ENCODE measurements at places on chromosomes 5 and 9. TPM values are rescaled to one million over a fixed set of nuclear protein-coding genes. Genes with fewer than 3 reads are reported as not detected.

GRCh38 chr5:54722846-54723433 is 205.4 kb downstream of the SNX18 start:
- H3K27ac ChIP-seq = no peak overlapping the region
- no peak for DNase-seq
- no peak overlapping the region for H3K4me3 ChIP-seq
- H3K27me3 ChIP-seq = no peaks in the 10 kb centered on the region
- no peaks in the 10 kb centered on the region for H3K36me3 ChIP-seq

DNA sequence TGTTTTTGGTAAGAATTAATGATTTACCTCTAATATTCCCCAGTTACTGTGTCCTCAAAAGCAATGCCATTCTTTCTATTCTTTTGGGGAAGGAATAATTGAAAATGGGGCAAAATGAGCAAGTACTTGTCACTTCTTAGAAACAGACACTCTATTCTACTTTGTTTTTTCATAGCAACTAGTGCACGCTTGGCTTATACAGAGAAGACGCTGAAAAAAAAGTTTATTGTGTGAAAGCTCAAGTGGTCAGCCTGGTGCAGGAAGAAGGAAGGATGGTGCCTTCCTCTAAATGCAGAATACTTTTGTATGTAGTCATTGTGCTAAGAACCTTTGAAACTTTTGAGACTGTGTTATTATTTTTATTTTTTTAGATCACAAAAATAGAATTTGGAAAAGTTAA is 29.6 kb downstream of the ANKDD1B start:
- no peaks in the 10 kb centered on the region for H3K36me3 ChIP-seq
- DNase-seq = no peak
- no peaks in the 10 kb centered on the region for H3K4me1 ChIP-seq
- H3K4me3 ChIP-seq = no peak overlapping the region

GRCh38 chr5:6752236-6752635 is 39.0 kb downstream of the TENT4A start:
- no peak overlapping the region for H3K4me3 ChIP-seq
- no peak for DNase-seq
- no peak overlapping the region for H3K27ac ChIP-seq
- H3K4me1 ChIP-seq = no peaks in the 10 kb centered on the region

GRCh38 chr9:130010151-130010988 is 32.6 kb downstream of the FNBP1 start:
- no peaks in the 10 kb centered on the region for H3K27me3 ChIP-seq
- peak overlapping the region; percentile 12 for H3K27ac ChIP-seq
- DNase-seq = no peak
- H3K4me3 ChIP-seq = no peak overlapping the region
- H3K36me3 ChIP-seq = no peaks in the 10 kb centered on the region

DNA sequence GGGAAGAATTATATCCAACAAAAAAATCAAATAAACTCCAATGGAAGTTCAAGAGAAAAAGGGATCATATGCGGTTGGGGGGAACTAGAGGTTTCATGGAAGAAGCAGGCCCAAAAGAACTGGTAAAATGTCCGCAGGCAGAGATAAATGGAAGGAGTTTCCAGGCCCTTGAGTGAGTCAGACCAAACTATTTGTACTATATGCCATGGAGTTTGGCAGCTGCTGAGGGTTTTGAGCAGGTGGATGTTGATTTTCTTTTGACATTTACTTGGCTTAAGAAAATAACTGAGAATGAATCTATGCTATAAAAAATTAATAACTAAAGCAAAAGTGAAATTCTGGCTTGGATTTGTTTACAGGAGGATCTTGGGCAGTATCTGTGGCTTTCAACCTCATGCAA is 33.7 kb downstream of the MINAR2 start:
- no peak overlapping the region for H3K4me3 ChIP-seq
- DNase-seq = no peak
- no peaks in the 10 kb centered on the region for H3K27me3 ChIP-seq
- no peaks in the 10 kb centered on the region for H3K36me3 ChIP-seq

DNA sequence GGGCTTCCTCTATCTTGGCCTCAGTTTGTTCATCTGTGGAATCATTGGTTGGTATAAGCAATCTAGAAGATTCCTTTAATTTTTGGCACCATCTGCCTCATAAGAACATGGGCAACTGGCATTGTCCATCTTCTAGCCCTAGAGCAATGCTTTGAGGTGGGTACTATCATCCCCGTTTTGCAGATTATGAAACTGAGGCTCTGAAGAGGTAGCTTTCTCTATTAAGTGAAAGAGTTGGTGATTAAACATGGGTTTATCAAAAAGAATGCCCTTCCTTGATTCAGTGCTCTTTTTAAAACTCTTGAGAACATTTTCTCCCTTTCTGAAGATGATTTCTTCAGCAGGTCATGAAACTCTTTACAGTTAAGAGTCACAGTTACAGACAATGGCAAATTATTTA is 42.4 kb upstream of the TGFBR1 start:
- DNase-seq = no peak
- no peak overlapping the region for H3K4me3 ChIP-seq
- peaks cover 11% of the 10 kb centered on the region for H3K36me3 ChIP-seq
- no peaks in the 10 kb centered on the region for H3K4me1 ChIP-seq

DNA sequence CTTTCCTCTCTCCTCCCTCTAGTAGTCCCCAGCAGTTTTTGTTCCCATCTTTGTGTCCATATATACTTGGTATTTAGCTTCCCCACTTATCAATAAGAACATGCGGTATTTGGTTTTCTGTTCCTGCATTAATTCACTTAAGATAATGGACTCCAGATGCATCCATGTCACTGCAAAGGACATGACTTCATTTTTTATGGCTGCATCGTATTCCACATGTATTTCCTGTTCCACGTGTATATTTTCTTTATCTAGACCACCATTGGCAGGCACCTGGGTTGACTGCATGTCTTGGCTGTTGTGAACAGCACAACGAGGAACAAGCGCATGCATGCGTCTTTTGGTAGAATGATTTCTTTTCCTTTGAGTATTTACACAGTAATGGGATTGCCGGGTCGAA is 6.2 kb downstream of the ZNF79 start:
- DNase-seq = no peak
- peaks cover 4% of the 10 kb centered on the region for H3K4me1 ChIP-seq
- no peak overlapping the region for H3K27ac ChIP-seq
- no peak overlapping the region for H3K4me3 ChIP-seq
- no peaks in the 10 kb centered on the region for H3K27me3 ChIP-seq
- H3K36me3 ChIP-seq = peaks cover 38% of the 10 kb centered on the region

GRCh38 chr9:128626181-128626580 is 30.5 kb downstream of the DYNC2I2 start:
- H3K27ac ChIP-seq = no peak overlapping the region
- no peak for DNase-seq
- H3K4me3 ChIP-seq = no peak overlapping the region

DNA sequence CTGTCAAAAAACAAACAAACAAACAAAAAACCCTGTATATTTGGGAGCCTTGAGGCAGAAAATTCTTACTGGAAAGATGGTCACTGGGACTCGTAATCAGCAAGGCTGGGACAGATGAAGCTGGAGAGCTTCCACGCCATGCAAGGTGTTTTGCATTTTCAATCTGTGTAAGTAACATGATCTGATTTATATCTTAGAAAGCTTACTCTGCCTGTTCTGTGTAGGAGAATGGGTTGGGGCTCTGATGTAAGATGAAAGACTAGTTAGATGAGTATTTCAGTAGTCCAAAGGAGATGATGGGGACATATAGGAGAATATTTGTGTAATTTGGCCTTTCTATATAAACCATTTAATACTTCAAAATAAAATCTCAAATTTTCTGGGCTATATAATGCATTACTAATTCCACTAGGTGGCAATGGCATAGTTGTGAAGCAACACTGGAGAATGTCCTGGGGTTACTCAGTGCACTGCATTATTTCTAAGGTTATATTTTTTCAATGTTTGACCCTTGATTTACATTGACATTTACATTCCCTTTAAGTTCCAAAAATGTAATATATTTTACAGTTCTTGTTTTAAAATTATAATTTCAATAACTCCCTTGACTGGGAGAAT is 21.9 kb upstream of the FSD1L start:
- H3K27me3 ChIP-seq = no peaks in the 10 kb centered on the region
- H3K27ac ChIP-seq = no peak overlapping the region
- H3K4me1 ChIP-seq = no peaks in the 10 kb centered on the region
- no peak for DNase-seq
- H3K4me3 ChIP-seq = no peak overlapping the region

DNA sequence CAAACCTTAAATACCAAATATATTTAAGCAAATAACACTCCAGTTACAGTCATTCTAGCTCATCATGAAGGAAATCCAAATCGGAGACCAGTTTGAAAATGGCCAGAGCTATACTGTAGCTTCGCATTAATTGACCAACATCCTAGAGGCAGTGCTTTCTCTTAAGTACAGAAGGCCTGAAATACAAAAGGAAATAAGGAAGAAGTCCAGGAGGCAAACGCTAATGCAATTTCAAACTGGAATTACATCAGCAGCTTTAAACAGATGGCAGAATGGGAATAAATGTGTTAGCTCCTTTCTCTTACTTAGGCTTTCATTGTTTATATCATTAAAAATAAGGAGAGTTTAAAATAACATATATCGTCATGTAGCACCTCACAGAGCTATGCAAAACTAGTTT is 197.0 kb downstream of the SEC61B start:
- H3K27ac ChIP-seq = no peak overlapping the region
- no peaks in the 10 kb centered on the region for H3K36me3 ChIP-seq

GRCh38 chr5:76576450-76576849 is 46.8 kb downstream of the F2RL2 start:
- H3K27me3 ChIP-seq = no peaks in the 10 kb centered on the region
- no peak for DNase-seq
- H3K4me3 ChIP-seq = no peak overlapping the region

DNA sequence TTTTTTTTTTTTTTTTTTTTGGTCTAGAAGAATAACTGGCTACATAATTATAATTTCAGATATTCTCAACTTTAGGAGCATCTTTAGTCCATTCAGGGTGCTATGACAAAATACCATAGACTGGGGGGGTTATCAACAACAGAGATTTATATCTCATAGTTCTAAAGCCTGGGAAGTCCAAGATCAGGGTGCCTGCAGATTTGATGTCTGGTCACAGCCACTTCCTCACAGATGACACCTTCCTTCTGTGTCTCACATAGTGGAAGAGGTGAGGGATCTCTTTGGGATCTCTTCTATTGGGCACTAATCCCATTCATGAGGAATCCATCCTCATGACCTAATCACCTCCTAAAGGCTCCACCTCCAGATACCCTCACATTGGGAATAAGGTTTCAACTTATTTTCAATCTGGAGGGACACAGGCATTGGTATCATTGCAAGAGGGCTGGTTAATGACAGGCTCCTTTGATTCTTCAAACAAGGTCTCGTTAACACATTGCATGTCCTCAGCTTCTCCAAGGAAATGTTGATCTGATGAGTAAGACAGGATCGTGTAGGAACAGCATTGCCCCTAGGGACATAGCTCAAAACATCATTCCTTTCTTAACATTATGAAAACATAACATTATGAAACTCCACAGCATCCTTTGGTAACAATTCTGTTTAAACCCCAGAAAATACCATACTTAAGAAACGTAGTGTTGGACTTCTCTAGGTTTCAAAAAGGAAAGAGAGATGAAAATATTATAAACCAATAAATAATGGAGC is 372.4 kb downstream of the SEMA5A start:
- no peaks in the 10 kb centered on the region for H3K36me3 ChIP-seq
- H3K27me3 ChIP-seq = no peaks in the 10 kb centered on the region
- H3K4me3 ChIP-seq = no peak overlapping the region
- H3K27ac ChIP-seq = no peak overlapping the region
- no peaks in the 10 kb centered on the region for H3K4me1 ChIP-seq

GRCh38 chr5:132962429-132963021 is 909 bp downstream of the AFF4 start:
- H3K4me3 ChIP-seq = peak overlapping the region; percentile 88
- no peak for DNase-seq
- H3K27me3 ChIP-seq = no peaks in the 10 kb centered on the region
- peaks cover 7% of the 10 kb centered on the region for H3K4me1 ChIP-seq

- no peak overlapping the region for H3K4me3 ChIP-seq
- no peaks in the 10 kb centered on the region for H3K36me3 ChIP-seq
Observed at GRCh38 chr9:84139296-84140070, 158.9 kb downstream of the RMI1 start.

GRCh38 chr5:107486489-107486888 is 184.2 kb downstream of the EFNA5 start:
- H3K27ac ChIP-seq = no peak overlapping the region
- H3K36me3 ChIP-seq = no peaks in the 10 kb centered on the region
- H3K4me1 ChIP-seq = no peaks in the 10 kb centered on the region
- H3K4me3 ChIP-seq = no peak overlapping the region
- DNase-seq = no peak
- no peaks in the 10 kb centered on the region for H3K27me3 ChIP-seq

DNA sequence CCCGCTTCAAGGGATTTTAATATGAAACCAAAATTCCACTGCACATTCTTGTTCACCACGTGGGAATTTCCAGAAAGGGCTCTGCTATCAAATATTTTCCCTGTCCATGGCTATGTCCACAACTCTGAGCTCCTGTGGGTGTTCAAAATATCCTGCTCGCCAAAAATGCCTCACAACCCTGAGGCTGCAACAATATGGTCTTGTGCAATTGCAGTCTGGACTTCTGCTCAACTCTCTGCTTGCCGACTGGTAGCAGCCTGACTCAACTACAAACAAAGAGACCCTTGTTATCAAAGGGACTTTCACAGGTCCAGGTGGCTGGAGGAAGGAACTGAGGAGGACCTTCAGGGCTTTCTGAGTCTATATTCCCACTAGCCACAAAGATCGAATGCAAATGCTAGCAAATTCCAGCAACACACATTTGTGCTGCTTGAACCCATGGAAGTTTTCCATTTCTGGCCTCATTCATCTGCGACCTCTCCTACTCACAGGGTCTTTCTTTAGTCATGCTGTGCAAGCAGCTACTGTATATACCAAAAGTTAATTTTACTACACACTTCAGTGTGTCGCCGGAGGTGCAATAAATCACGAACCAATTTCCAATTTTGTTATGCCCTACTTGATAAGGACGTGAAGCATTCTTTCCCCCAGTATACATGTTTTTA is 169.2 kb upstream of the SLC30A5 start:
- H3K27me3 ChIP-seq = no peaks in the 10 kb centered on the region
- H3K36me3 ChIP-seq = no peaks in the 10 kb centered on the region
- peak; percentile 19 for DNase-seq
- peak overlapping the region; percentile 30 for H3K27ac ChIP-seq
- no peak overlapping the region for H3K4me3 ChIP-seq
- no peaks in the 10 kb centered on the region for H3K4me1 ChIP-seq

Gene OCLN
- 42.5 TPM for total RNA-seq

Gene TMEM38B
- total RNA-seq = 3.0 TPM

Gene APBA1
- total RNA-seq = 3.2 TPM

Gene OR1J2
- not detected for total RNA-seq

Gene NUTM2G
- not detected for total RNA-seq

Gene AUH
- total RNA-seq = 11.8 TPM

Gene NR4A3
- total RNA-seq = 1.0 TPM

Gene FAXDC2
- total RNA-seq = 11.8 TPM

Gene CREB3
- total RNA-seq = 18.3 TPM

Gene MARCOL
- not detected for total RNA-seq

Gene TGFBR1
- 10.7 TPM for total RNA-seq
